ENCODE measurements at places on chromosomes 13 and 19.

DNA sequence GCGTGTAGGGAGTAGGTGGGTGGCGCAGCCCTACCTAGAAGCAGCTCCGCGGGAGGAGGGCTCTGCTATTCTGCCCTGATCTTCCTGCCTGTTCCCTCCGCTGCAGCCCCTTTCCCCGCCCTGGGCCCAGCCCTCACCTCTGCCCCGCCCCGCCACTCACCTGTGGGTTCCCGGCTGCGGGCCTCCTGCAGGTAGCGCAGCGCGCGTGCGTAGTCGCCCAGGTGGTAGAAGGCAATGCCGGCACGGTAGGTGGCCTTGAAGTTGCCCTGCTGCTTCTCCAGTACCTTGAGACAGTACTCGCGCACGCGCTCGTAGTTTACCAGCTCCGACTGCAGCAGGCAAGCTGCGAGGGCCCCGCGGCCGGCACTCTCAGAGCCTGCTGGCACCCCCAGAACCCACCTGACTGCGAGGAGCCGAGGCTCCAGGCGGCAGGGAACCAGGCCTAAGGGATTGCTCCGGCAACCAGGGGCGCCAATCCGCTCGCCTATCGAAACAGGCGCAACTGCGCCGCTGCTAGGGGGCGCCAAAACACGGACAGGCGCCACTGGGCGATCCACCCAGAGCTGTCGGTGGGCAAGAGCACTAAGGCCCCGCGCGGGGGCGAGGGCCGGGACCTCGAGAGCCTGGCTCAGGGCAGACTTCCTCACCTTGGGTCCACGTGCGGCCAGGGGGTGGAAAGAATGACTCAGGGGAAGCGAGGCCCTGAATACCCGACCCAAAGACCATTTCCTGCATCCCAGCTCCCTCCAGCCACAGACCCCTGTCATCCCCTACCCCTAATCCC, 965 bp downstream of the TTC9B start:
- no peak for DNase-seq

DNA sequence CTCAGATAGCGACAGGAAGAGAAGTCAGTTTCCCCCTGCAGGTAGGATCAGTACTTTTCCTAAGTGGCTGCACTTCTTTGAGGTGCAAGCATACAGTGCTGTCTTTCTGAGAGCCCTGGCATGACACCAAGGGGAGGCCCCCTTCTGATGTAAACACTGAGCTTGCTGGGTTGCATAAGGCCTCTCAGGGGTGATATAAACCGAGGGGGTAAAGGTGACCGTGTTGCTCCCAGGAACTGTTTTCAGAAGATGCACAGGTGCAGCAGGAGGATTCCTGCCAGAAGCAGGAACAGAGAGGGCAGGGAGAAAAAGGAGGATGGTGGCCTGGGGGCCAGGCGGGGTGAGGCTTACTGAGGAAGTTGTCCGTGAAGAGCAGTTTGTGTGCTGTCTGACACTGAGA, 74.0 kb upstream of the ZNF30 start:
- DNase-seq, result no peak

DNA sequence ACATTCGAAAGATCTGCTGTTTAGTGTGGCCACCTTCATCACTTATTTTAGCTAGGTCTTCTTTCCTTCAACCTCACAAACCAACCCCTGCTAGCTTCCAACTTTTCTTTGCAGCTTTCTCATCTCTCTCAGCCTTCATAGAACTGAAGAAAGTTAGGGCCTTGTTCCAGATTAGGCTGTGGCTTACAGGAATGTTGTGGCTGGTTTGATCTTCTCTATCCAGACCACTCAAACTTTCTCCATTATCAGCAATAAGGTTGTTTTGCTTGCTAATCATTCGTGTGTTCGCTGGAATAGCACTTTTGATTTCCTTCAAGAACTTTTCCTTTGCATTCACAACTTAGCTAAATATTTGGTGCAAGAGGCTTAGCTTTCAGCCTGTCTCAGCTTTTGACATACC, 44.7 kb downstream of the CARS2 start:
- DNase-seq, result no peak

DNA sequence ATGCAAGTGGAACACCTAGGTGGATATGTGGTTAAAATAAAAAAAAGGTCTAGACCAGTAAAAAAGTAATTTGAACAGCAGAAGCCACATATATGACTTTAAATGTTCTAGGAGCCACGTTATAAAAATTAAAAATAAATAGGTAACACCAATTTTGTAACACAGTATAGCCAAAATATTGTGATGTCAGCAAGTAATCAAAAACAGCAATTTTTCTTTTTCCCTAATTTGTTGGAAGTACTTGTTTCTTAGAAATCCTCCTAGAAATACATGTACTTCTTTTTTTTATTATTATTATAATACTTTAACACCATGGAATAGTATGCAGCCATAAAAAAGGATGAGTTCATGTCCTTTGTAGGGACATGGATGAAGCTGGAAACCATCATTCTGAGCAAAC, 25.7 kb upstream of the C1QTNF9B start:
- DNase-seq, result no peak

- DNase-seq, result no peak
Observed at GRCh38 chr13:103236213-103236612, 170.0 kb upstream of the SLC10A2 start.

DNA sequence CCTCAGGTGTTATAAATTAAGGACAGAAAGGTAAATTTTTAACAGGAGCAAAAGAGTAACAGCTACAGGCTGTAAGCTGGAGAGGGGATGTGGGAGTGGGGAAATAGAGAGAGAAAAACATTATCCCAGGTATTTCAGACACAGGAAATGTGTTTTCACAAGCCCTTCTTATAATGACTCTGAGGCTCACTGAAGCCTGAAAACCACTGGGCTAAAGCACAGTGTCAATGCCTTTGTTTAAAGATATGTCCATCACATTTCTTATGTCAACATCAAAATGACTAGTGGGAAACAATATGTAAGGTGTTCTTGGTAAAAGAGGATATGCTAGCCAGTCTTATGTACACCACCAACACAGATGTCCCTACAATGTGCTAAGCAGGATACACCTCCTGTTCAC, 365.9 kb downstream of the FGF14 start:
- no peak for DNase-seq

DNA sequence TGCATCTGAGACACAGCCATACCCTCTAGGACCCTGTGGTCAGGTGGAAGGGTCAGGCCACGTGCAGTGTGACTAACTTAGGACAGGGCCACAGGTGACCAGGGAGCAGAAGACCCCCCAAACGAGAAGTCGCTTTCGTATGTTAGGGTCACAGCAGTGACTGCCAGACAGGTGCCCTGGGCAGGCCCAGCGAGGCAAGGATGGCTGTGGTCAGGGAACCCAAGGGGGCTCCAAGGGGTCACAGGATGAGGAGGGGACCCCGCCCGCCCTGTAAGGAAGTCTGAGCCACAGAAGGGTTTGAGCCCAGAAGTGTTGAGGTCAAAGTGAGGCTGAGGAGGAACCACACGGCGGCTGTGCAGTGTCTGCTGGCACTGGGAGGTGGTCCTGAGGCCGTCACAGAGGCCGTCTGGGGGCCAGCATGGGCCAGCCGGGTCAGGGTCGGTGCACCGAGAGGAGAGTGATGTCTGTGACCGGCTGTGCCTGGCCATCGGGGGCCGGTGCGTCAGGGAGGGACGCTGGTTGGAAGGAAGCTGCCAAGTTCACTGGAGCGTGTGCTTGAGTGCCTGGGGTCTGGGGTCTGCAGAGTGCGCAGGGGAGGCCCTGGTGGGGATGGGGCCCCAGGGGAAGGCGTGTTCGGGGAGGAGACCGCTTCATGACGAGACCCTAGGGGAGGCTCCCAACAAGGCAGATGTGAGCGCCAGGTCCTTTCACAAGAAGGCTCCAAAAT, 24.8 kb upstream of the TMEM255B start:
- DNase-seq, result no peak

DNA sequence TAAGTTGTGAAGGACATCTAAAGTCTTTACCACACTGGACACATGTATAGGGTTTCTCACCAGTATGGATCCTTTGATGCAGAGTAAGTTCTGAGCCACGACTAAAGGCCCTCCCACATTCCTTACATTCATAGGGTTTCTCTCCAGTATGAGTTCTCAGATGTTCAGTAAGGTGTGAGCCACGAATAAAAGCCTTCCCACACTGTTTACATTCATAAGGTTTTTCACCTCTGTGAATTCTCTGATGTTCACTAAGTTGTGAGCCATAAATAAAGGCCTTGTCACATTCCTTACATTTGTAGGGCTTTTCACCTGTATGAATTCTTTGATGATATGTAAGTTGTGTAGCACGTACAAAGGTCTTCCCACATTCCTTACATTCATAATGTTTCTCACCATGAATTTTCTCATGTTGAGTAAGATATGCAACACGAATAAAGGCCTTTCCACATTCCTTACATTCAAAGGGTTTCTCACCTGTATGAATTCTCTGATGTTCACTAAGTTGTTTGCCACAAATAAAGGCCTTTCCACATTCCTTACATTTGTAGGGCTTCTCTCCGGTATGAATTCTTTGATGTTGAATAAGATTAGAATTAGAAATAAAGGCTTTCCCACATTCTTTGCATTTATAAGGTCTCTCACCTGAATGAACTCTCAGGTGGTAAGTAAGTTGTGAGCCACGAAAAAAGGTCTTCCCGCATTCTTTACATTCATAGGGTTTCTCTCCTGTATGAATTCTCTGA, 29.8 kb downstream of the ZNF571 start:
- DNase-seq, result no peak

DNA sequence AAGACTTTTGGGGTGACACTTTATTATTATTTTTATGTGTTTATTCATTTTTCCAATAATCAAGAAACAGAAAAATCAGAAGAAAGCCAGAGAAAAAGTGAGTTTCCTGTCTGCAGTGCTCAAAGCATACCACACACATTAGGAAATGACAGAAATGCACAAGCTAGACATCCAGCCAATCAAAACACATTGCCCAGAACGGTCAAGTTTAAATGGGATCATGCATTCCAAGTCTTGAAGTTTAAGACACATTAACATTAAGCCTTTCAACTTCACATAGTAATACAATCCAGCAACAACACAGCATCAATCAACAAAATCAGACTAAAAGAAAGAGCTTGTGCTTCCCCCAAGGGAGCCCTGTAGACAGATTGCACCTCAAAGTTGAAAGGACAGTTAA, 28.7 kb upstream of the MEDAG start:
- peak; percentile 47 for DNase-seq

DNA sequence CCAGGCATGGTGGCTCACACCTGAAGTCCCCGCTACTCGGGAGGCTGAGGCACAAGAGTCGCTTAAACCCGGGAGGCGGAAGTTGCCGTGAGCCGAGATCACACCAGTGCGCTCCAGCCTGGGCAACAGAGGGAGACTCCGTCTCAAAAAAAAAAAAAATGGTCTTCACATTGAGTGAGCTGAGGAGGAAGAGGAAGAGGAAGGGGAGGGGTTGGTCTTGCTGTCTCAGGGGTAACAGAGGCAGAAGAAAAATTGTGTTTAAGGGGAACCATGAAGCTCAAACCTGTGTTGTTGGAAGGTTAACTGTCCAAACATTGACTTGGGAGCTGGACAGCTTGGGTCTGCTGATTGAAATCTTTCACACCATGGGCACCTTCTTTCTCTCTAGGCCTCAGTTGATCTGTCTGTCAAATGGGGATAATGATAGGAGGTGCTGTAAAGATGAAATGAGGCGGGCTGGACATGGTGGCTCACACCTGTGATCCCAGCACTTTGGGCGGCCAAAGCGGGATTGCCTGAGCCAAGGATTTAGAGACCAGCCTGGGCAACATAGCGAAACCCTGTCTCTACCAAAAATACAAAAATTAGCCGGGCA, 9.8 kb upstream of the SLC44A2 start:
- DNase-seq, result no peak

DNA sequence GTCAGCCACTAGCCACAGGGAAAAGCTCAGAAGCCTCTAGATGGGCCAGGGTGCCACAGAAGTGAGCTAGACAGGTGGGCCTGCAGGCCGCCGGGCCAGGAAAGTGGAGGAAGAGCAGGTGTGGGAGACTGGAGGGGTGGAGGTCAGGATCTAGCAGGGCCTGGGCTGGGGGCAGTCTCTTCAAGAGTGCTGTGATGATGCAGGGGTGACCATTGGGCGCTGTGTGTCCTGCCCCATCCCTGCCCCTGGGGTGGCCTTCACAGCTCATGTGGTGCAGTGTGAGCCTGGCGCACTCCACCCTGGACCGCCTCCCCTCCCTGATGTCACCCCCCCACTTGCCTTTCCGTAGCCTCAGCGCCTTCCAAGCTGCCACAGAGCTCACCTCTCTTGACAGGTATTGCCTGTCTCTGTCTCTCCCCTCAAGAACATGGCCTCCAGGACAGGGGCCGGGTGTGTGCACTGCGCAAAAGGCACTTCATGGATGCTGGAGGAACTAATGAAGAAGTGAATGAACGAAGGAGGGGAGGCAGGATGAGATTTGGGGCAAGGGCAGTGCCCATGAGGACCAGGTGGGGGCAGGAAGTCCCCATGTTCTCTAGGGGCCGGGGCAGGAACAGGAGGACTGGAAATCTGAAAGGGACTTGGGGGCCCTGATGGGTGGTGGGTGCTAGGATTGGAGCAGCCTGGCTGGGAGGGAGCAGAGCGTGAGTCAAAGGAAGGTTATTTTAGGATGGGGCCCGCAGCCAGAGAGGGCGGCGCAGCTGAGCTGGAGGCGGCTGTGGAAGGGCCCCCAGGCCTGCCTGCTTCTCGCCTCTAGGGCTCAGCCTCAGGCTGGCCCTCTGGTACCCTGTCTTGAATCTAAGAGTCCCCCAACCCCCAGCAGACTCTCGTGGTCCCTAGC, 6.6 kb downstream of the SSBP4 start:
- DNase-seq, result no peak

- DNase-seq, result no peak
Observed at GRCh38 chr13:74765955-74766354, 631.8 kb upstream of the KLF12 start.

DNA sequence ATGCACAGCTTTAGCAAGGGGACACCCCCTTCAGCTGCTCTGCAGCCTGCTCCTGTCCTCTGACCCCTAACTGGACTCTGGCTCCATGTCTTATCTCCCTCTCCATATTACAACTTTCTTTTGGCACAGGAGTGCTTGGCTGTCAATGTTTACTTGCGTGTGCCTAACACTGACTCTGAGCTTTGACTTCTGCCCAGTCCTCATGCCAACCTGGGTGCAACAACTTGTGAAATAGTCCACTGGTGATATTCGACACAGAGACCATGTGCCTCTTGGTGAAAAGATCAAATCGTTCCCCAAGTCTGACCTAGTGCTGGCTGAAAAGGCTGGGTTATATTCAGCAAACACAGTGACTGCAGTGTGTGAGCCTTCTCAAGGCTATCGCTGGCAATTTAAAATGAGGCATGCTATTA, 34.1 kb upstream of the KLF12 start:
- no peak for DNase-seq

- no peak for DNase-seq
Observed at GRCh38 chr19:5687360-5688198, 2.5 kb upstream of the RPL36 start.

- no peak for DNase-seq
Observed at GRCh38 chr19:15251749-15252397, 19.6 kb upstream of the EPHX3 start.

GRCh38 chr13:25725104-25725503, 326.7 kb downstream of the SHISA2 start:
- no peak for DNase-seq

GRCh38 chr19:2076526-2076944, 19.6 kb downstream of the MOB3A start:
- DNase-seq, result no peak

All from pulmonary artery endothelial cell (primary cell).